HCEC 1CT (cell line): ENCODE measurements at places on chromosomes 3 and 15.

DNA sequence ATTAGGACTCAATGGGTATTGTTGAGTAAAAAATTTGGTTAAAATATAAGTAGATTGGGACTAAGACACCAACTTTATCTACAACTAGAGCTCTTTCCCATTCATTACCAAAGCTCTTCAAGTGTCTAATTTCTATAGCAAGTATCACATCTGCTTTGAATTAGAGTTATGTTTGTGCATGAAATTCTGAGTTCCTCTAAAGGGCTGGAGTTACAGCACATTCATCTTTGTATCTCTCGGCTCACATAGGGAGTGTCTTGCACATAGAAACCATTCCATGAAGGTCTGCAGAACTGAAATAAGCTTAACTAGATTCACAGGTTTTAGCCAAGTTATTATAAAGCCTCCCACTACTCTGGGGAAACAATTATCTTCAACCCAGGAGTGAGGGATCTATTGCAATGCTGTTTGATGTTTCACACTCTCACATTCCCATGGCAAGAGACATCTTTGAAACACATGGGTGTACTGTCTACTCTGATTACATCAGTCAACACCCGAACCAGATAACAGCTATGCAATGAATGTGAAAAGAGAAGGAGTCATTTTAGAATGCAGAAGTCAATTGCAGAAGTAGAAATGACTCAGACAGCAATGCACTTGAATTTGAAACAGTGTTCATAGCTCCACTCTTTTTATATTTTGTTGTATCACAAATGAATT lies 93.1 kb upstream of the KBTBD8 start:
- DNase-seq, result peak; percentile 24

- DNase-seq, result no peak
Observed at GRCh38 chr15:64912379-64913325, 950 bp downstream of the ANKDD1A start.

DNA sequence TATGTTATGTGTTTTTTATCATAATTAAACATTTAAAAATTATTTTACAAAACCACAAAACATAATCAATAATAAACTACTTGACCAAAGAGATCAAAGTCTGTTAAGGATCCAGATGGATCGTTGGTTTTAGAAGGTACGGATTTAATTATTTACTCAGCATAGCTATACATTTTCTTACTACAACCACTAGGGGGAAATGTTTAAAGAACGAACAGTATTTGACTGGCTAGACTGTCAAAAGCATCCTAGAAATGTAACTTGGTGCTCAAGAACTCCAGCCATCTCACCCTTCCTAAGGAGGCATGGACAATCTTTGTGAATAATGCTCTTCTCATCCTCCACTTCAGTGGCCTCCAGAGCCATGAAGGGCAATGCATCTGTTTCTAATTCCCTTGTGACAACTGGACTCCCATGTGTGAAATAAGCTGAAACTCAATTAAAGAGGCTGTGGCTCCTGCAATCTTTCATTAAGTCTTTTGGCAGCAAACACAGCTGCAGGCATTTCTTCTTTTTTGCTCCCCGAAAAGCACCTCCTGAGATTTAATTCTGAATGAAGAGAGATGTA lies 94.7 kb upstream of the TUSC7 start:
- DNase-seq, result no peak

GRCh38 chr3:43246976-43247375 lies 39.4 kb upstream of the SNRK start:
- DNase-seq, result no peak

DNA sequence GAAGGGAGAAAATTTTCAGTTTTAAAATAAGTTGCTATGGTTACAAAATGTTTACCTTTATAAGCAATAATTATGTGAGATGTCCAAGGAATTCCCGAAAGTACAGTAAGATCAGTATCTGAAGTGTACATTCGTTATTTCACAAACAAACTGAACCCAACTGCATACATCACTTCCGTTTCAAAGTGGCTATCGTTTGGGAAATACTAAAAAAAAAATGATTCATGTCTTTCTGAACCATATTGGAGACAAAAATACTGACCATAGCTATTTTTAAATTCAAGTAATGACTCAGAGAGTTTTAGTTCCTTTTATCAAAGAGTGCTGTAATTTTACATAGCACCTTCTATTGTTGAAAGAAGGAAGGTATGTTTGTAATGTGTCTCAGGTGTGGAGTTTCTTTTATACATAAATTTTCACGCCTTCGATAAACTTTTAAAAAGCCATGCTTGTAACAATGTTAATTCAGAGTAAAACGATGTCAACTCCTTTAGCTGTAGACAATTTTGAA lies 8.0 kb upstream of the ANKRD28 start:
- DNase-seq, result peak; percentile 92

GRCh38 chr3:85801955-85802354 lies 843.2 kb downstream of the CADM2 start:
- no peak for DNase-seq

DNA sequence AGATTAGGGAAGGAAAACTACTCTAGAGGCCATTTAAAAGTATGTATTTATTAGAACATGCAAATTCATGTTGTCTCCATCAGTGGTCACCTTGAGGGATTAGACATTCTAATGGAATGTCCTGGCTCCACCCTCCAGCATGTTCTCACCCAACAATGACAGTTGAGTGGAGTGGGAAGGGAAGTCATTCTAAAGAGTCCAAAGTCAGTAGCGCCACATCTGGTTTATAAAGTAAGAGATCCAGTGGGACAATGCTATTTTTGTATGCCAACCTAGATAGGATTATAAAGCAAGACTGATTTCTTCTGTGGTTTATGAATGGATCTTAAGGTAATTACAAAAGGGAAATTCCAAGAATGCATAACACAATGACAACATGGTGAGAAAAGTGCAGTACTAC lies 33.3 kb downstream of the SLC24A1 start:
- DNase-seq, result no peak

GRCh38 chr3:85867072-85867471 lies 908.3 kb downstream of the CADM2 start:
- DNase-seq, result no peak

DNA sequence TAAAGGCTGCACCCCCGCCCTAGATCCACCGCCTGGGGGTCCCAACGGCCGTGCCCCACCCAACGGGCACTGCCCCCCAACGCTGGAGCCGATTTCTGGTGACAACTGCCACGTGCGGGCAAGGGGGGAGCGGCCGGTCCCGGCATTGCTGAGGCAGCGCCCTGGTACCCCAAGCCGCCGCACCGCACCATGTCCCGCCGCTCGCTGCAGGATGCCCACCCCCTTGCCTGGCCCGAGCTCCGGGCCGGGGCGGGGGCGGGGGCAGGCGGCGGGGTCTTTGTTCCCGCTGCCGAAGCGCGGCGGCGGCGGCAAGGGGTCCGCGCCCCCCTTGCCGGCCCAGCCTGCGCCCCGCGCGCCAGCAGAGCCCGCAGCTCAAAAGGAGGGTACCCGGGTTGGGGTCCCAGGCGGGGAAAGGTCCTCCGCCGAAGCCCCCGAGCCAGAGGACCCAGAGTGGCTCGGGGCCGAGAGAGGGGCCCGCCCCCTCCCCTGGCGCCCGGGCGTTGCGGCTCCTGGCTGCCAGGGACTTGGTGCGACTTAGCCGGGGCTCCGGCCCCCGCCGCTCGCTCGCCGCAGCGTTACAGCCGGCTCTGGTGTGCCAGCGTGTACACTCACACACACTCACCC lies 678 bp downstream of the SEMA7A start:
- no peak for DNase-seq

DNA sequence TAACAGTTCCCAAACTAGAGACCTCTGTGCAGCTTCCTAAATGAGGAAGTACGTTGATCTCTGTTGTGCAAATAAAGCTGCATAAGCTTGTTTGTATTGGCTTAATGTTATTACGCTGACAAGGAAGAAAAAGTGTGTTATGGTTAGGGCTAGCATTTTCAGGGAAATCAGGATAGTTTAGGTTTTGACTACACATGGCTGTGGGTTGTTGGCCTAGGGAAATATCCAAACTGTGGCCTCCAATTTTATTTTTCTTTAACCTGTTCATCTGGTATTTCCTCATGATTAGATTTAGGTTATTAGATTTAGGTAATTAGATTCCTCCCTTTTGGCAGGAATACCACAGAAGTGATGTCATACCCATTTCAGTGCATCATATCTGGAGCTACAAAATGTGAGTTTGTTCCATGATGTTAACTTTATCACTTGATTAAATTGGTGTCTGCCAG lies 8.7 kb upstream of the MCCC1 start:
- no peak for DNase-seq

DNA sequence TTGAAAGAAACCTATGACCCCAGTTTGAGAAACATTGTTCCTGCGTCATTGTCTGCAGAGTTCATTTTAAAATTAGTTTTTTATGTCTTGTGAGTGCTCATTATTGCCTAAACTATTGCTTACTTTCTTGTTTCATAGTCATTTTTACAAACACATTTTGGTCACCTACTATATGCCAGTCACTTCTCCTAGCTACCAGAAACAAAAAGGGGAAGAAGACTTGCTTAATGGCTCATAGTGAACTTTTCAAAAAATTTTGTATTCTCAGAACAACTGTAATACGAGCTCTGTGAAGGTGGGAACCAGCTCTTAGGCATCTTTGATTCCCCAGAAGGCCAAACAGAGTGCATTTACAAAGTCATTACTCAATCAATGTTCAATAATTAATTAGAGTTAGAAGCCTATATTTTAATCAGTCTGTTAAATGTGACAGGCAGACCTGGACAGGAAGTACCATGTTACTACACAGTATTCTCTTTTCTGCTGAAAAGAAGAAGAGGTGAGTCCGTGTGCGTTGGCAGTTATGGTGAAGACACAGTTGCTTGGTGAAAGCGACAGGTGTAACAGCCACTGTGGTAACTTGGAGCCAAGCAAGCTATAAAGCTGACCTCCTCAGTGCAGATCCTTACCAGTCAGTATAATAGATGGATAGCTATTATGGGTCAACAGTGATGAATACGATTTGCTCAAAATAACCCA lies 46.6 kb downstream of the DPPA2 start:
- DNase-seq, result no peak

DNA sequence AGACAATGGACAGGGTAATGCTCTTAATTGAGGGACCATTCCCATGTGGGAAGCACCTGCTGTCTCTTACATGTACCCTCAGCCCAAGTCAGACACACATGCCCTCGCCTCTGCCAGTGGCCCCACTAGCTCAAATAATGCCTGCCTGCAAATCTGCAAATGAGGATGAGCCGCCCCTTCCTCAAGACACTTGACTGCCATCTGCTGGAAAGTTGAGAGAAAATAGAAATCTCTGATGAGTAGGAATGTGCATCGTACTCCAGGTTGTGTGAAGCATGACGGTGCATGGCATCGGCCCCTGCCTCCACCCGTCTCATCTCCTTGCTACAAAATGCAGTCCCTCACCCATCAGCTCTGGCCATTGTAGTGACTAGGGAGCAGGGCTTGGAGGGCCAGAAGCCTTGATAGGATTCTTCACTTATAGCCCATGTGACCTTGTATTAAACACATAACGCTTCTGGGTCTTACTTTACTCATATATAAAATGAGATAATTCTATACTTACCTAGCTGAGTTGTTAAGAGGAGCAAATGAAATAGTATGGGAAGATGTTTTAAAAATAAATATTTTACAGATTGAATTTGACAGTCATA lies 6.3 kb upstream of the SCN5A start:
- peak; percentile 39 for DNase-seq

GRCh38 chr3:179330438-179330837 lies 7.6 kb downstream of the ZNF639 start:
- DNase-seq, result peak; percentile 20

DNA sequence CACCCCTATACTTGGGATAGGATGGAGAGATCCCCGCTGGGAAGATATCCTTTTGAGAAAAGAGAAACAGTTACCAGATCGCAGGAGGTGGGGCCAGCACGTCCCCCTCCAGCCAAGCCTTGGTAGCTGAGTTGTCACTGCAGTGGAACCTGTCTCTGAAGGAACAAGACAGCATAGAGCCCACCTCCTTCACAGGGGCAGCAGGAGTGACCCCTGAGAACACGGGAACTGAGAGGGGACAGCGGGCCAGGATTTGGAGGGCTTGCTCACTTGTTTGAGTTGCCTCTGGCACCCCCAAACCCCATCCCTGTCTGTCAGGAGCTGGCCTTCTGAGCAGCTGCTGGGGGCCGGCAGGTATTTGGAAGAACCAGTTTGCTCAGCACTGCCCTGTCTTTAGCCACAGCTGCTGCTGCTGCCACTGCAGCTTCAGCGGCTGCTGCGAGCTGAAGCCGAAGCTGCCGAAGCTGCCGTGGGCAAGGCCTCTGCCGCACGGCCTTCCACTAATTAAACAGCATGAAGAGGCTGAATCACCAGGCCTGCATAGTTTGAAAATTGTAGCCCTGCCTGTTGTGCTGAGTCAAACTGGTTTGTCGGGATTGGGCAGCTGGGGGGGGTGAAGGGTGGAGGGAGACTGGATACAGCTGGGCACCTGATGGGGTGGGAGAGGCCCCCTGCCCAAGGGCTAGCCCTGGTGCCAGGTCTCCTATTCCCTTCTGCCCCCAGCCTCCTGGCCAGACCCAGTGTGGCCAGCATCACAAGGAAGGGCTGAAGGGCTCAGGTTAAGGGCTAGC lies 4.0 kb downstream of the EPHB3 start:
- DNase-seq, result peak; percentile 86

GRCh38 chr3:178146406-178146831 lies 389.8 kb upstream of the KCNMB2 start:
- no peak for DNase-seq

- DNase-seq, result no peak
Observed at GRCh38 chr15:99452728-99453636, 112.8 kb upstream of the MEF2A start.

DNA sequence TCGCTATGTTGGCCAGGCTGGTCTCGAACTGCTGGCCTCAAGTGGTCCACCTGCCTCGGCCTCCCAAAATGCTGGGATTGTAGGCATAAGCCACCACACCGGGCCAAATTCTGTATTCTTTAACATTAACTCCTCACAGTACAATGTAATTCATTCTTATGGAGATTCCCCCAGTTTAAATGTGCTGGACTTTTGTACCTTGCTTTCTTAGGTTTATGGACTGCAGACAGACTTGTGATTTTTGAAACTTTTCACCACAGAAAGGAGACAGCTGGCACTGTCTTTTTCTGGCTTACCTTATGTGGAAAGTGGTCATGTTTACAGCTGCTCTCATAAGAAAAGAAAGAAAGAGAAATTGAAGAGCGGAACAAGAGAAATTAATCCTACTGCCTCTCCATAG lies 103.8 kb downstream of the IQCH start:
- no peak for DNase-seq

DNA sequence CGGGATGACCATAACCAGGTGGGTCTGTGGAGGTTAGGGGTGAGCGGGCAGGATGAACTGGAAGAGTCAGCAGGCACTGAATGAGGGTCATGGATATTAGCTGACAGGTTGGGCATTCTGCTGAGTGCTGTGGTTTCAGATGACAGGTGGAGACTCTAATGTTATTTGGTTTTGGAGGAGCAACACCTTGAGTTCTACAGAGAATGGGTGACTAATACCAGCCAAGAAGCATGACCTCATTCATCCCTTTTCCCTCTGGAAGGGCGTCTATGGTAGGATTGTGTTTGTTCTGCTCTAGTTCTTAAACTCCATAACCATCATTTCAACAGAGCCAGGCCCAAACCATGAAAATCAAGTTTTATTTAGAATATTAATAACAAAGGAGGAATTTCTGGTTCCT lies 550.7 kb upstream of the LMCD1 start:
- DNase-seq, result no peak
